AML-193 (cell line): ENCODE measurements at places on chromosomes 2 and 18.

- no peak for DNase-seq
These were observed 1.2 kb downstream of the SERPINB5 start for GRCh38 chr18:63477968-63478367.

- no peak for DNase-seq
These were observed 1.4 kb upstream of the UCN start for GRCh38 chr2:27309651-27310050.

DNA sequence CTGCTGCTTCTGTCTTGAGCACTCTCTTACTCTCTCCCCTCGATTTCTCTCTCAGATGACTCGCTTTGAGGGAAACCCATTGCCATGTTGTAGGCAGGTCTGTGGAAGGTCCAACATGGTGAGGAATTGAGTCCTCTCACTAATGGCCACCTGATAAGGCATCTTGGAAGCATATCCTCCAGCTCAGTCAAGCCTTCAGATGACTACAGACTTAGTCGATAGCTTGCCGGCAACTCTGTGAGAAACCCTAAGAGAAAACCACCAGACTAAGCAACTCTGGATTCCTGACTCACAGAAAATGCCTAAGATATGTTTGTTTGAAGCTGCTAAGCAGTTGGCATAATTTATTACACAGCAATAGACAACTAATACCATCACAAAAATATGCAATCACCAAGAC lies 51.2 kb downstream of the WDR75 start:
- no peak for DNase-seq

GRCh38 chr2:139055202-139055601 lies 275.0 kb upstream of the NXPH2 start:
- no peak for DNase-seq

DNA sequence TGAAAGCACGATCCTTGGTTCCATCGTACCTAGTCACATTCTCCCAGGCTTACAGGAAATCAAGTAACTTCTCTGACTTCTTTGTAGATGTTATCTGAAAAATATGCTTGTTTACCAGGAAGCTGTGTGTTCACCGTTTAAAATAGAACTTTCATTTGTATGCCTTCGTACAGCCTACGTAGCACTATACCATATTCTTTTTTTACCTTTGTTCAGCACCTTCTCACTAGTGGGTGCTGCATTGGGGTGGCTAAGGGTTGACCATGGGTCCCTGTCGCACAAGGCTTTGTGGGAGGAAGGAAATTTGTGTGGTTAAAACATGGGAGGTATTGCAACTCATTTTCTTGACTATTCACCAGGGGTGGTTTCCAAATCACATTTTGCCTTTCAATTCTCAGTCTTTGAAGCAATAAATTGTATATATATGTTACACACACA lies 16.6 kb downstream of the MALT1 start:
- DNase-seq = no peak

- no peak for DNase-seq
These were observed 1073.1 kb upstream of the FANCL start for GRCh38 chr2:59314031-59314766.

- no peak for DNase-seq
These were observed 53.6 kb downstream of the CTDP1 start for GRCh38 chr18:79733135-79733701.

DNA sequence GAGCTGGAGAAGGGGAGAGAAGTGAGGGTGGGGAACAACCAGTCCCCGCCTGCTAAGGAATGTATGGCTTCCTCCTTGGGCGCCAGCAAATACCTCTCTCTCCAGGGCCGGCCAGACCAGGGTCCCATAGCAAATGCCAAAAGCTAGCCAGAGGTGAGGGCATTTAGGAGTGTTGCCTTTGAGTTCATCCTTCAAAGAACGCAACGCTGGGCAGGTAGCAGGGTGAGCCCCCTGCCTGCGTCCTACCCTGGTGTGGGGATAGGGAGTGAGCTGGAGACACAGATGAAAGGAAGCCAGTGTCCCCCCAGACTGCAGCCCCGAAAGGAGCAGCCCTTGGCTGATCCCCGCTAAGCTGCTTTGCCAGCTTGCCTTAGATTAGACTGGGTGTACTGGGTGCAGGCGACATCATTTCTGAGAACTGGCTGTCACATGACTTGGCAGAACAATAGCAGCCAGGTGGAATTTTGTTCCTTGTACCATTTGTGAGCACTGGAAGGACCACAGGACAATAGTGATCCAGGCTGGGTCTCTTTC lies 40.4 kb downstream of the KLHL29 start:
- DNase-seq = no peak

GRCh38 chr2:50241282-50241681 lies 790.6 kb downstream of the NRXN1 start:
- DNase-seq = no peak

- DNase-seq = no peak
These were observed 148.6 kb downstream of the ZNF236 start for GRCh38 chr18:76970770-76971559.

DNA sequence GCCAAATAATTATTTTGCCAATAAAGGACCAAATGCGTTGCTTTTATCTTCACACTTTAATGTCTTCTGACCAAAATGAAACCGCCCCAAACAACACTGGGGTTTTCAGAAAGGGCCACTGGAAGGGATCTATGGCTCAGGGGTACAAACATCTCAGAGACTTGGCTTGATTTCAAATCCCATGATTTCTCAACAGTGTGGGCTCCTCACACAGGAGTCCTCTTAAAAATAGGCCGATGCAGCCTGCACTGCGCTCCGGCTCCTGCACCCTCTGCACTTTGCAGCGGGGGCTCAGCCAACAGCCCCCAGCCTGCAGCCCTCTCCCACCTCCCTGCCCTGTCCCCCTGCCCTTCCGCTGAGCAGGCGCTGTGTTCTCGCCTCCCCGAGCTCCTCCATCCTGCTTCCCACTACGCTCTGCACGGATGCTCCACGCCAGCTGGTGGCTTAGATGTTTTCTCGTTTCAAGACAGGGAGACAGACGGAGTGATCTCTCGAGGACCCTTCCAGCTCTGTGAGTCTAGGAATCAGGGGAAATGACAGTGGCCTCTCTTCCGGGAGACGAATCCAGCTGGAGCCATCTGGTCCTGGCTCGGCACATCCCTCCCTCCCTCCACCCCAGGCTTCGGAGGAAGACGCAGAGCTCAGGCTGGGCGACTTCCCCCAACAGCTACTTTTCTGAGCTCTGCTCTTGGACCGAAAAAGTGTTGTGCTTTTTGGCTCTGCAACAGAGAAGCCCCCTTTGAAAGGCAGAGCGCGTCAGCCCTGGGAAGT lies 71.4 kb downstream of the KCNF1 start:
- no peak for DNase-seq

DNA sequence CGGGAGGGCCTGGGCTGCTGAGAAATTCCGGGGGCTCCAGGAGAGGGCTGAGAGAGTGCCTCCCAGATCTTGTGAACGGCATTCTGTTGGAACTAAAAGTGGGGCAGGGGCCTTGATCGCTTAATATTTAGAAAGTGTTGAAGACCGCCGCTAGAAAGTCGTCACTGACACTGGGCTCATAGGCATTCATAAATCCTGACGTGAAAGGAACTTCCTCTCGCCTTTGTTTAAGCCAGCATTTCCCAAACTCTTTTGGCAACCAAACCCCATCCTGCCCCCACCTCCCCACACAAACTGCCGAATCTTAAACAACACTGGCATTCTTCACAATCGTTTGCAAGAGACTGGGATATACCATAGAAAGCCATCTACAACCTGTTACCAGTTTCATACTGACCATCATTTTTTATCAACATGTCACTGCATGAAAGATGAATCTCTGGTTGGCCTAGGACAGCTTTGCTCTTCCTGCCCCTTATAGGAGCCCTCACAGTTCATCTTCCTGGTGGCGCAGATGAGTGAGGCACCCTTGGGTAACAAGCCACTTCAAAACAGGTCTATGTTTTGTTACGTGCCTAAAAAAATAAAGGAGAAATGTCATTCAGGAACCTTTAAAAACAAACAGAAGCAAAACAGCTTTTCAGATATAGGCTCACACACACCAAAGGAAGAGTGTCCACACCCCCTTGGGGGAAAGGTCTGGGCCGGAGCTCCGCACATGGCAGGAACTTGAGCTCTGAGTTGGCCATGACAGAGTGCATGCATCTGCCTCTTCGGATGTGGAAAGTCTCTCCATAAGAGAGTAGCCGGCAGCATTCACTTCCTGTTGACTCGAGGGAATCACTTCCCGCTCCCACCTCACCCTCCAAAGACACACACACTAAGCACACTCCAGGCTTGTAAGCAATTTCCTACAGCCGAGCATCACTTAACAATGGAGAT lies 13.0 kb downstream of the MTERF4 start:
- DNase-seq = no peak

GRCh38 chr2:45068571-45069140 lies 59.4 kb upstream of the SIX2 start:
- DNase-seq = no peak

- no peak for DNase-seq
These were observed 1.9 kb upstream of the ITGB6 start for GRCh38 chr2:160201849-160202539.

DNA sequence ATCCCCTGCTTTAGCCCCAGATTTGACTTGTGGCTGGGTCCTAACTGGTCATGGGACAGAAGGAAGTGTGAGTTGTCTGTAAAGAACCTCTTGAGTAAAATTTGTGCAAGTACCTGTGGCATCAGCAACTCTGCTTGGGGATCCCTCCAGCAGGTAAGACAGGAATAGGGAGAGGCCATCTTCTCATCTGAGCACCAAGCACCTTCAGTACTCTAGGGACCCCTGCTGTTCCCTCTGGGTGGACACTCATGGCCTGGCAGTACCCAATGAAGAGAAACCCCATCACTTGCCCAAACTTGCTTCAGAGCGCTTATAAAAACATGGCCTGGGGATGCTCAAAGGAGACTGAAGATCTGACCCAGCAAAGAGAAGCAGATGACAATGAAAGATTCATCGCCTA lies 297.8 kb downstream of the SP3 start:
- DNase-seq = no peak

DNA sequence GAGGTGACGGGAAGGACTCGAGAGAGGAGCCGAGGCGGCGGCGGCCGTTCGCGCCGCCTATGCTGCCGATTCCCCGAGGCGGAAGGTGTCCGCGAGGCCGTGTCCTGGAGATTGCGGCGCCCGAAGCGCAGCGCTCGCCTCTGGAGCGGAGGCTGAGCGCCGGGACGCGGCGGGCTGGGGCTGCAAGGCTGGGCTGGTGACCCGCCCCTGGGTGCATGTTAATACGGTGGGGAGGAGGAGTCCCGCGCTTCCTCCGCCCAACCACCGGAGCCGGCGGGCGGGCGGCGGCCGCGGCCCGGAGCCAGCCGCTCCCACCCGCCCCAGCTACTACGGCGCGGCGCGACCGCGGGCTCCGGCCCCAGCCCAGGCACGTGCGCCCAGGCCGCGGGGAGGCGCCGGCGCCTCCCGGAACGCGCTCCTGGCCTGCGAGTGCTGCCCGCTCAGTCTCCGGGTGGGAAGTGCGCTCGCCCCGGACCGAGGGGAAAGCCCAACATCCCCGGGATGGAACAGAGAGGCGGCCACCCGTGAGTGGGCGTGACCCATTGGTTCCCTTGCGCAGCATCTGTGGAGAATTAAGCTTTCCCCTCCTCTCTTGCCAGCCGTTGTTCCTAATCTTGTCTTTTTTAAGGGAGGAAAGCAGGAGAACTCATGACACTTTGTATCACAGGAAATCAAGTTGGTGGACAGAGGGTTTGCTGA lies at the start of gene DLGAP1:
TSS of gene DLGAP1 (minus strand) at position 195 of the 699 bp plus-strand sequence.
- no peak for DNase-seq

- no peak for DNase-seq
These were observed 31.0 kb upstream of the ASPRV1 start for GRCh38 chr2:69992310-69993047.

DNA sequence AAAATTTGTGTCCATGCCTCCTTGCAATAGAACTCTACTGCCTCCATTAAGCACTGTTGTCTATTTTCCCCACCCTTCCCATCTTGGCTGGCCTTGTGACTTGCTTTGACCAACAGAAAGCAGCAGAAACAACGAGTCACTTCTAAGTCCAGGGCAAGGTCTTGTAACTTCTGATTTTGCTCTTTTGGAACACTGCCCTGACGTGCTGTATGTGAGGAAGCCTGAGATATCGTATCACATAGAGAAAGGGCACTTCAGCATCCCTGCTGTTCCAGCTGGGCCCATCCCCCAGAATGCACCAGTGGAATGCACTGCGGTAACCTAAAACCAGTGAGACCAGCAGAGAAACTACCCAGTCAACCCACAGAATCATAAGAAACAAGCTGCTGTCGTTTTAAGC lies 28.1 kb downstream of the NCKAP1 start:
- DNase-seq = no peak

GRCh38 chr2:33785201-33786106 lies 186.4 kb upstream of the FAM98A start:
- DNase-seq = no peak

DNA sequence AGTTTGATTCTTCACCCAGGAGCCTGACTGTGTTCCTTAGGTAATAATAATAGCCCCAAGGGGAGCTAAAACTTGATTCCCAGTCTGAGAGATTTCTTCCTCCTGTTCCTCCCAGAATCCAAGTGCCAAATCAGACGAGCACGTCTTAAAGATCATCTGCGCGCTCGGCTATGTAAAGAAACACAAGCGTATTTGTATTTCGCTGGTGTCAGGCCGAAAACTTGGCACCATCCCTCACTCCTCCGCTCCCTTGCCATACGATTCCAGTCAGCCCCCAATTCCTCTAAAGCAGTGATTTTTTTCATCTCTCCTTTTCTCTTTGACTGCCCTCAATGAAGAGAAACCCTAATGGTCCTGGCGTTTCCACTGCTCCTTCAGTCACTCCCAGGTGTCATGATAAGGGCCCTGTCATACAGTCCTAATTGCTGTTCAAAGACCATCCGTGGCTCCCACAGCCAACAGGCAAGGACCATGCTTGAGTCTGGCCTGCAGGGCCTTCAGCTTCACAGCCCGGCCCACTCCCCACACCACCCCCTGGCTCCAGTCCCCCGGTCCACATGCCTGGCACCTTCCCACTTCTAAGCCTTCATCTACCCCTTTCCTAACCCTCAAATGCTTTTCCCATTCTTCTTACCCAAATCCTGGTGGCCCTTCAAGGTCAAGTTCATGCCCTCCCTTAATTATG lies 130.8 kb upstream of the ID2 start:
- no peak for DNase-seq

GRCh38 chr2:188404341-188405004 lies 112.8 kb downstream of the GULP1 start:
- no peak for DNase-seq

DNA sequence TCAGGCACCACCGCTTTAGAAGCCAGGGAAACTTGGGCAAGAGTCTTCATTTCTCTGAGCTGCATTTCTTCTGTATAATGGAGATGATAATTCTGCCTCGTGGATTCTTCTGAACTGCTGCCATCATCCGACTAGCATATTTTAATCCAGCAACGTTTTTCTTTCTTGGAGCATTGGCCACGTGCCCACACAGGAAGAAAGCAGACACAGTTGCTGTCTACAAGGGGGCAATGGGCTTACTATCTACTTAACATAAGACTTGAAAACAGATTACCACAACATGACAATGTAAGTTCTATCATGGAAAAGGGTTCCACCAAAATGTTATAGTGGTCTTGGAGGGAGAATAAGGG lies 176.5 kb downstream of the FAM210A start:
- no peak for DNase-seq

DNA sequence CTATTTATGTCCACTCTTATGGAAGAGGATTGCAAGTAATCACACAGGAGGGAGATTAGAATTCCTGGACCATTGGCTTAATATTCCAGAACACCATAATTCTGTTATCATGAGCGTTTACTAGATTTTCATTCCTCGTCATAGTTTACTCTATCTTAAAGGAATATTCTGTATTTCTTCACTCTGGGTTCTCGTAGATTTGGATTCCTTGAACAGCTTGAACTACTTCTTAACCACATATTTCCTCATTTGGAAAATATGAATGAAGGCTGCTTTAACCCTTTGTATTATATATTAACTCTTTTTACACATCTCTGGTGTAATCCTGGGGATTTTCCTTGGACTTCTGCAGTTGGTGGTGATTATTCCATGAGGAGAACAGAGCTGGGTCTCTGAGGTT lies 46.3 kb upstream of the CCBE1 start:
- no peak for DNase-seq
